Activated CD8-positive, alpha-beta memory T cell treated with anti-CD3 and anti-CD28 coated beads for 1 hour (primary cell): ENCODE measurements at places on chromosomes 3 and 15.

DNA sequence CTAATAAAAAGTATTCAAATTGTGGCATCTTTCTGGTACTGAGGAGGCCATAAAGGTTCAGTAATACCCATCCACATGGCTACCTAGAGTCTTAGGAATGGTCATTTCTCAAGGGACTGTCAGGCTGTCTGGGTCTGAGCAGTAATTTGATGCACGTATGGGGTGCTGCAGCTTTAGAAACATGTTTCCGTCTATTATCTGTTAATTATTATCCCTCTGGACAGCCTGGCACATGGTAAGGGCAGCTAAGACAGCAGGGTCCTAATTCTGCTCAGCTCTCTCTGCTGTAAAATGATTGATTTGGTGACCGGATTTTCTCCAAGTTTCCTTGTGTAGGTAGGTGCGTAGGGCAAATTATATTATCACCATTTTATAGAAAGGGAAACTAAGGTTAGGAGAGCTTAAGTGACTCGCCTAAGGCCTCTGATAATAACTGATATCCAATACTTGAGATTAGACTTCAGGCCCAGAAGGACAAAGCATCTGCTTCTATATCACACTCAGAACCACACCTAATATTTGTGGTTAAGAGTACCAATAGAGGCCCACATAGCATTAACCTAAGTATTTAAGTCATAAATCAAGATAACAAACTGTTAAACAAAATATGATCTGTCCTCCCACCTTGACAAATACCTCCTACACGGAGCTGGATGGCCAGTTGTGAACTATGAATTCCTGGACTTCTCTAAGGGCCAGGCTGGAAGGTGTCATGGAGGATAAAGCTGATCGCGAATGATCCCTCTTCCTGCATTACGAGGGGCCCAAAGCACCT is 2.9 kb upstream of the RAP2B start:
- DNase-seq: no peak

DNA sequence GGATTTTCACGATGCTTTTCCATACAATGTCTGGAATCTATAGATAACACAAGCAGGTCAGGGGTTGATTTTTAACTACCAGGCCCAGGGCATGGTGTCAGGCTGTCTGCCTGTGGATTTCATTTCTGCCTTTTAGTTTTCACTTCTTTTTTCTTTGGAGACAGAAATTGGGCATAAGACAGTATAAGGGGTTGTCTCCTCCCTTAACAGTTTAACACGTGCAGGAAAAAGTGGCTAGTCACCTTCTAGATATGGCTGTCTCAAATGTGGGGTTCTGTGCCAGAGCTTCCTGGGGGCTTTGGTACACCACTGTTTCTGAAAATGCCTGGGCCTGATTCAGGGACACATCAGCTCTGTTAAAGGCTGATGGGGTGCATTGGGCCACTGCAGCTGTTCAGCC is 7.4 kb upstream of the ZNF589 start:
- no peak for DNase-seq

DNA sequence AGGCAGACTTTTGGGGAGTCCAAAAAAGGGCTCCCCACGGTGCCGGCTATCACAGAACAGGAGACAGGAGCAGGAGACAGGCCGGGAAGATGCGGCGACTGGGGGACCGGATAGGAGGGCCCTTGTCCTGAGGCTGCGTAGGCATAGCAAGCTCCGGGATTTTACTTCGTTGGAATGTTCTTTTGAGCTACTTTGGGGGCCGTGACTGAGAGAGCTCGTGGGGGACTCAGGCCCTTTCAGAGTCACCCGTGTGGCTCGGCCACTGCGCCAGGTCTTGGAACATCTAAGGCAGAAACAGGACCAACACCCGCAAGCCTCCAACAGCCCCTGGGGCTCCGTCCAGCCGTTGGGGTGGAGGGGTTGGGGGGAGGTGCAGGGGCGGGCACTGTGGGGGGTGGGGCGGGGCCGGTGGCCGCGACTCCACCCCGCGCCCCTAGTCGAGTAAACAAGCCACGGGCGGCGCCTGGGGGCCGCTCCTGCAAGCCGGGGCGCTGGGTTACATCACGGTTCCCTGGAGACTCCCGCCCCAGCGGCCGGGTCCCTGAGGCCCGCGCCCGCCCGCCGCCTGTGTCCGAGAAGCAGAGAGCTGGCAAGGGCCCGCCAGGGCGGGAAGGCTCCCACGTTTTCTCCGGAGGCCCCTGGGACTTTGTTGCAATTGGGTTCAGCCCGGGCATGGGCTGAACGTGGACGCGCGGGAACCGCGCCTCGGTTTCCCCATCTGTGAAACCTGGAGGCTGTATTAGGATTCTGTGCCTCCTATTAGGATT is 23.3 kb upstream of the C15orf39 start:
- DNase-seq: no peak

DNA sequence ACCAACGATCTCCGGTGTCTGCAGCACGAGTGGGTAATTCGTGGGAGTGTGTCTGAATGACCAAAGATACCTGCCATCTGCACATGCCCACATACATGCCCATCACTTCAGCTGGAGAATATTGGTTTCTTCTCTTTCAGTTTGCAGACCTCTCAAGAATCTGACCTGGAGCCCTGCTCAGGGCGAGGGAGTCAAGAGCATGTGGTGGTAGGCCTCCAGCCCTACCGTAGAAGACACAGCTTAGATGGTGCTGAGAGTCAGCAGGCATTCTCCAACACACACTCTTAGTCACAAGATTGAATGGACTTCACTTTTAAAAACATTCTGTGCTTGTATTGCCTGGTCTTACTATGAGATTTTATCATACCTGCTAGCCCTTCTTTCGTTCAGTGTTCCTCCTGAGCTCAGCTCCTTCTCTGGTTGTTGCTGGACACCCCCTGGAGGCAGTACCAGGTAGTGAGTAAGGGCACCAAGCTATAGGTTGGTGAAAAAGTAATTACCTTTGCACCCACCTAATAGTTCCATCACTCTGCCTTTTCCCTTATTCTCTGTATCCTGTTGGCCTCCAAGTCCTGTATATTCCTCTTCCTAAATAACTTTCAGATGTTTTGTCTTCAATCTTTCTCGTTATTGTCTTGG is 252.0 kb downstream of the CACNA2D3 start:
- no peak for DNase-seq

DNA sequence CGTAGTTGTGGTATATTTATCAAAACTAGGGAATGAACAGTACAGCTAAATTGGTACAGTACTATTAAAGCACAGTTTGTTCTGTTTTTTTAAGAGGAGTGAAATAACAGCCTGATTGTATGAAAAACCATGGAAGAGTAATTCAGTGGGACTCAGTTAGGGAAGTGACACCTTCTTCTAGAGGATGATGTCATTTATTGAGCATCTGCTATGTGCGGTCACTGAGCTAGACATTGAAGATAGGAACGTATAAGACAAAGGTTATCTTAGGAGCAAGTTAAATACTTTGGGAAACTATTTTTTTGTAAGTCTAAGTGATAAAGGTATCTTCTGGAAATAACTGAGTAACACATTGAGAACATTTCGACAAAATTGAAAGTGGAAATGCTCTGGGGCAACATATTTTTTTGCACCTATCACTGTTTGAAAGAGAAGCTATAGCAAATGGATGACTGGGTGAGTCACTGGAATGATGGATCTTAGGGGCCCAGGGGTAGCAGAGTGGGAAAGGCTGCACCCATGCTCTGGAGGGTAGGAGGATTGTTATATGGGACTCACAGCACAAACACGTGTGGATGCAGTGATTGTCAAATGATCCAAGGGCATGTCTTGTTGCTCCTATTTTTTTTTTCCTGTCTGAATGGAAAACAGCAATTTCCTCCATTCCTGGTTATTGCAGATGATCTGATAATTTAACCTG is 43.0 kb downstream of the OXNAD1 start:
- DNase-seq: no peak

- no peak for DNase-seq
Measured at GRCh38 chr3:51384055-51384725, 901 bp upstream of the MANF start.

- no peak for DNase-seq
Measured at GRCh38 chr3:47421741-47422649, 41.2 kb downstream of the PTPN23 start.

GRCh38 chr3:69499899-69500421 is 114.1 kb upstream of the FRMD4B start:
- no peak for DNase-seq

- no peak for DNase-seq
Measured at GRCh38 chr3:190444576-190445145, 5.0 kb downstream of the TMEM207 start.

DNA sequence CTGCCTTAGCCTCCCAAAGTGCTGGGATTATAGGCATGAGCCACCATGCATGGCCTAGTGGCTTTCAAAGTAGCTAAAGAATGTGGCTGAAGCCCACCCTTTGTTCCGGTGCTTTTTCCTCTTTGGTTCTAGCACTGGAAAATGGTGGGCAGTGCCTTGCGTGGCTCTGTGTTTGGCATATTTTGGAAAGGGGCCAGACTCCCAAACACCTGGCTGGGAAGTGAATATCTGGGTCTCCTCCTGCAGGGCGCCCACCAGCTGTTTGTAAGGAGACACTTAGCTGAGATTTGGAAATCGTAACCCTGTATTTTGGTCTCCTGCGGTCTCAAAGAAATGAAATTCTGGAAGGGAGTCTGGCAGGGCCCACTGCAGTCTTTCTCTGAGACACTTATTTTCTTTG is 336.4 kb downstream of the IL20RB start:
- DNase-seq: no peak

- DNase-seq: no peak
Measured at GRCh38 chr3:139675327-139675726, 2.4 kb downstream of the NMNAT3 start.

GRCh38 chr3:15069441-15069840 is 4.3 kb upstream of the MRPS25 start:
- no peak for DNase-seq

GRCh38 chr15:87547470-87548181 is 708.9 kb downstream of the NTRK3 start:
- no peak for DNase-seq

DNA sequence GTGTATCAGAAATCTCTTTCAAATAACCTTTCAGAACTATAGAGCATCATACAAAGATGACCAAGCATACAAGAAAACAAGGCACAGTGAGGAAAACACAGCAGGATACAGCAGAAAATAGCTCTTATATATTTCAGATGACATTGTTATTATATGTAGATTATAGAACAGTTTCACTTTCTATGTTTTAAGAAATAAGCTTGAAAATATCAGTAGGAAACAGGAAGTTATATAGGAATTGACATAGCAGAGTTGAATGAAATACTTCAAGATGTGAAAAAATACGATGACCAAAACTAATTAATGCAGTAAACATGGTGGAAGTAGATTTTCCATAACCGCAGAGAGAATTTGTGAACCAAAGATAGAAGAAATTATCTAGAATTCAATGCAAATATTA is 75.2 kb downstream of the LYSMD4 start:
- no peak for DNase-seq

GRCh38 chr3:9916734-9917680 is at the start of gene IL17RC:
TSS of gene IL17RC (plus strand) at chr3:9917098. CDS start at chr3:9917316, 218 bp downstream.
- no peak for DNase-seq

DNA sequence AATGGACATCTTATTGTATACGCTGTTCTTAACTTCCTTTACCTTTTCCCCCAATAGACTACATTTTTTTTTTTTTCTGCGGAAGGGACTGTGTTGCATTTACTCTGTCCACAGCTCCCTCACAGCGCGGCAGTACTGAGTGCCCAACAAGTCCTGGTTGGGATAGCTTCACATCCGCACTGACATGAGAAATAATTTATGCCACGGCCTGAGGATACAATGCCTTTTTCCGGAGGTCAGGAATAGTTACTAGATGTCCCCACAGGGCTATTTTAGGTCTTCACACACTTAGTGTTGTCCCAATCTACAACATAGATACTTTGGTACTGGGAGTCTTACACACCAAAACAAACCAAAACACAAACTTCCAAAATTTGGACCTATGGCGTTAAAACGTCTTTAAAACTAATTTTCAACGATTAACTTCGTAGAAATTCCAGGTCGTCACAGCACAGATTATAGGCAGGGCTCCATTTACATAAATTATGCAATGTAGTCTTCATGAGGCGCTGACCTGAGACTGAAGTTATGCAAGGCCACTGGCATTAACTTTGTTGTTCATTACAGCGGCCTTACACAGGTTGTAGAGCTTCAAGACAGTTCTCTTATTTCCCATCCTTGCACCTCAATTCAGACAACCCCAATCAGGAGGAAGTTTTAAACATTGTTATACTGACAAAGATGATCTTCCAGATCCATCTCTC is 989 bp upstream of the PPIB start:
- no peak for DNase-seq

DNA sequence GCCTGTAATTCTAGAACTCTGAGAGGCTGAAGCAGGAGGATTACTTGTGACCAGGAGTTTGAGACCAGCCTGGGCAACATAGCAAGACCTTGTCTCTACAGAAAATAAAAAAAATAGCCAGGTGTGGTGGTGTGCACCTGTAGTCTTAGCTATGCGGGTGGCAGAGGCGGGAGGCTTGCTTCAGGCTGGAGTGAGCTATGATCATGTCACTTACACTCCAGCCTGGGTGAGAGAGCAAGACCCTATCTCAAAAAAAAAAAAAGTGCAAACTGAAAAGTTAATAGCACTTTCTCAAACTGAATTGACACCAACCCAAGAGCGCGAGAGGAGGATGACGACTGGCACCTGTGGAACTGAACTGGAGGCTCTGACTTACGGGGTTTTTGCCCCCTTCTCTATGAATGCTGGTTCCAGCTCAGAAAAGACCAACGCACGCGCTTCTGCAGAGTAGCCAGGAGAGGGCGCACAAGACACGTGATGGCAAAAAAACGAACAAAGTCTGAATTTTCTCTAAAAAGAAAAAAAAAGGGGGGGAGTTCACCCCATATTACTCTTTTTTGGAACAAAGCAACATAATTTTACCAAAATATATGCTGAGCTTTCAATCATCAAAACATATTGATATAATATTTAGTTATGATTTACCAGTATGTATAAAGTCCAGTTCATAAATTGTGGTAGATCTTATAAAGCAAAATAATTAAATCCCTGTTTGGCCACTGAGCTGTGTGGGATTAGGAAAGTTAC is 23.7 kb downstream of the CFAP92 start:
- peak; percentile 37 for DNase-seq

- DNase-seq: no peak
Measured at GRCh38 chr3:38421679-38422336, 31.9 kb upstream of the ACVR2B start.

DNA sequence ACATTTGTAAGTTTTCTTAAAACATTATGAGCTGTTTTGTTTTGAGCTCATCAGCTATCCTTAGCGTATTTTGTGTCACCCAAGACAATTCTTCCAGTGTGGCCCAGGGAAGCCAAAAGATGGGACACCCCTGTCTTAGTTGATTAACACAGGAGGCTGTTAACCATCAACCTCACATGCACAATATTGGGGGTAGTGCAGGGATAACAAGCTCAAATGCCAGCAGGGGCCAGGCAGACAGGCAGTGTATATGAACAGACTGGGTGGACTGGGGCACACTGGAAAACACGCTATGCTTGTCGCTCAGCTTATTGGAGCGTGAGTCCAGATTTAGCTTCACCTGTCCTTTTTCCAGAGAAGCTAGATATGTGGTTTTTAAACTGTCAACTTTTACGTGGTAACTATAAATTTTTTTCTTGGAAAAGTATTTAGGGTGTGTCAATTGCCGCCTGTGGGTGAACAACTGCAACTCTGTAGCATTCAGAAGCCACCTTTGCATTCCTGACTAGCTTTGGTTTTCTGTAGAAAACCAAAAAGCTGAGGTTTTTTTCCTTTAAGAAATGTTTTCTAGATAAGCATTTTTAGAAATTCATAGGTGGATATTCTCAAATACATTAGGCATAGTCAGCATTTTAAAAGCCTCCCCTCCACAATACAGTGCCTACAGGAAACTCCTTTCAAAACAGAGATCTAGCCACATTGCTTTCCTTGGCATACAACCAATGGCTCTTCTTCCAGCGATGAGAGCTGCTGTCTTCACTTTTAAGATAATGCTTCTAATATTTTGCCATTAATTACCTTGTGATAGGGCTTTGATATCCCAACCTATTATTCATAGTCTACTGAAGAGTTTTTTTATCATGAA is 14.6 kb downstream of the PSMD6 start:
- DNase-seq: no peak
